ENCODE measurements at places on chromosomes 16 and 17.

DNA sequence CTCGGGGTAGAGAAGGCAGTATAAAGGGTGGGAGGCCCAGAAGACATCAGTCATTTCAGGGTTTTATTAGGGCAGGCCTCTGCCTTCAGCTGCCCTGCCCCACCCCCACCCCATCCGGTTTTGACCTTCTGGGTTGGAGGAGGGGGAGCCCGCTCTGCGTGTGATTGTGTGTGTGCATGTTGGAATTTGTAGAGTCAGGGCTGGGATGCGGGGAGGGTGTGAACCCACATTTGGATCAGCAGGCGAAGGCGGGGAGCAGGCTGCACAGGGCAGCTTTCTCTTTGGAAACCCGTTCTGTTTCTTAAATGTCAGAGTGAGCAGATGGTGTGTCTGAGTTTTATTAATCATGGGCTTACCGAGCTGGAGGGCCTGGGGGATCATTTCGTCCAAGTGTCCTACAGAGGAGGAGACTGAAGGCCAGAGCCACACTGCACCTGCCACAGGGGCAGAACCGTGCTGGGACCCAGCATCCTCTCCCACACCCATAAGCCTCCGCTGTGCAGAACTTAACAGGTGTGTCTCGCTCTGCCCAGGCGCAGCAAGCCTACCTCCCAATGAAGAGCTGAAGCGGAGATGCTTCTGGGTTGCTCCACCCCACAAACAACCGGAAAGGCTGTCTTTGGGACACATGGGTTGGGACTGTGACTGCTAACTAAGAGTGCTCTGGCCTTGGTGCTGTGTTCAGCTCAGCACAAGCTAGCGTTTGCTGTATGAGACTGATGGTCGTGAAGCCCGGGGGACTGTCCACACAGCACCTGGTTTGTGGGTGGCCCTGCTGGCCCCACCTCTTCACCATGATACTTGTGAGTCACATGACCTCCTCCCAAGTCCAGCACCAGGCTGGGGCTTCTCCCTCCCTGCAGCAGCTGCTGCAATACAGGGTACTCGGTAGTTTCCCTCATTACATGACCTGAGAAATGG, 70.9 kb upstream of the GSE1 start:
- no peak for DNase-seq

DNA sequence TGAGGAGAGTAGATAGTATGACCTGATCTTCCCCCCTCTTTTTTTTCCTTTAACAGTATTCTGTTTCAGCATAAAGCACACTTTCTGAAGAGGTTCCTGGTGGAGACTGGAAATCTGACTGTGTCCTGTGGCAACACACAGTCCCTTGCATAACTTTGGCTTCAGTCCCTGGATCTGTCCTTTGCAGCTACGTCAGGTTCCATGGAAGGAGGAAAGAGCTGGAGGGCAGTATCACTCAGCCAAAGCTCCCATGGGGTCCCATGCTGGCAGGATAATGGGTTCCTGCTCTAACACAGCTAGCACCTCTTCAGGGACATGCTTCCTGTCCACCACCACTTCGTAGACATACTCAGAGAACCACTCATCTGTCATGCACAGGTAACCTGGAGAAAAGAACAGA, 13.3 kb upstream of the SLC6A4 start:
- no peak for DNase-seq

- DNase-seq = no peak
Measured at GRCh38 chr17:80365983-80366382, 49.0 kb upstream of the ENDOV start.

GRCh38 chr16:79074951-79075350, 525.6 kb downstream of the MAF start:
- no peak for DNase-seq

DNA sequence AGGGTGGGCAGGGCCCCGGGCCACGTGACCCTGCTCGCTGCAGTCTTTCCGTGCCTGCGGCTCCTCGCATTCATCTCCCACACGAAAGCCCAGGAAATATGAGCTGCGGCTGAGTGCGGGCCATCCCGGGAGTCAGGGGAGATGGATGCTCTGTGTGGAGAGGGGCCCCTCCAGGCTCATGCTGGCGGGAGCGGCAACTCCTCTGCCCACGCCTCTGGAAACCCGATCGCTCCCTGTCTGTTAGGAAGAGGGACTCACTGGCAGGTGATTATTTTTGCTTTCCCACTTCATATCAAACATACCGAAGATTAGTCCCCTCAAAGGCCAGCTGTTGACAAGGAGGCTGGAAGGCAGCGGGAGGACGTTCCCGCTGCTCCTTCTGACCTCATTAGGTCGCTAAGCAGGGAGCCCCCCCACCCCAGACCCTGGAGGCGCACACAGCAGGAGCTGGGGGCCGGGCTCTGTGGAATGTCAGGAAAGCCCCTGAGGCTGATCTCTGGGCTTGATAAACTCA, 228.5 kb downstream of the FOXL1 start:
- no peak for DNase-seq

DNA sequence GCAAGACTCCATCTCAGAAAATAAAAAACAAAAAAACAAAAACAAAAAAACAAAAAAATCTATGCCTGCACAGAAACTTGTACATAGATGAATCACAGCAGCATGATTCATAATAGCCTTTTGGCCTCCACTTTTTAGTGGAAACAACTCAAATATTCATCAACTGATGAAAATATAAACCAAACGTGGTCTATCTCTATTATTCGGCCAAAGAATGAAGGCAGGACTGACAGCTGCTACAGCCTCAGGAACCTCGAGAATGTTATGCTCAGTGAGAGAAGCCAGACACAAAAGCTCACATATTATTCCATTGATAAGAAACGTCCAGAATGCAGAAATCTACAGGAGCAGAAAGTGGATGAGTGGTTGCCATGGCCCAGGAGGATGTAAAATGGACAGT, 19.8 kb downstream of the PPL start:
- DNase-seq = no peak

GRCh38 chr16:6216836-6217235, 1115.8 kb upstream of the RBFOX1 start:
- no peak for DNase-seq

DNA sequence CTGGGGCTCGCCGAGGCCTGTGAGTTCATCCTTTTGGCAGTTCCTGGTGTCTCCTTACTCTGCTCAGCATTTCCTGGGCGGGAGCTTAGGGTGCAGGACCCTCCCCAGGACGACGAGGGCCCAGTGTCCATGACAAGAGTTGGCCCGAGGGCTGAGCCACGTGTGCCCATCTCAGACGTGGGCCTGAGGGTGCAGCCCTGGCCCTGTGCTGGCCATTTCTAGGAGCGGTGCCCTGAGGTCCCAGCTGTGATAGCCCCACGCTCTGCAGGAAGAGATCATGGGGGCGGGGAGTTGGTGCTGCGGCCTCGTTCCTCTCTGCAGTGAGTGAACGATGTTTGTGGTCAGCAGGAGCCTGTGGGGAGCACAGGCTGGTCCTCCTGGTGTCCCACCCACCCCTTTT, 6.0 kb upstream of the MC1R start:
- DNase-seq = no peak

DNA sequence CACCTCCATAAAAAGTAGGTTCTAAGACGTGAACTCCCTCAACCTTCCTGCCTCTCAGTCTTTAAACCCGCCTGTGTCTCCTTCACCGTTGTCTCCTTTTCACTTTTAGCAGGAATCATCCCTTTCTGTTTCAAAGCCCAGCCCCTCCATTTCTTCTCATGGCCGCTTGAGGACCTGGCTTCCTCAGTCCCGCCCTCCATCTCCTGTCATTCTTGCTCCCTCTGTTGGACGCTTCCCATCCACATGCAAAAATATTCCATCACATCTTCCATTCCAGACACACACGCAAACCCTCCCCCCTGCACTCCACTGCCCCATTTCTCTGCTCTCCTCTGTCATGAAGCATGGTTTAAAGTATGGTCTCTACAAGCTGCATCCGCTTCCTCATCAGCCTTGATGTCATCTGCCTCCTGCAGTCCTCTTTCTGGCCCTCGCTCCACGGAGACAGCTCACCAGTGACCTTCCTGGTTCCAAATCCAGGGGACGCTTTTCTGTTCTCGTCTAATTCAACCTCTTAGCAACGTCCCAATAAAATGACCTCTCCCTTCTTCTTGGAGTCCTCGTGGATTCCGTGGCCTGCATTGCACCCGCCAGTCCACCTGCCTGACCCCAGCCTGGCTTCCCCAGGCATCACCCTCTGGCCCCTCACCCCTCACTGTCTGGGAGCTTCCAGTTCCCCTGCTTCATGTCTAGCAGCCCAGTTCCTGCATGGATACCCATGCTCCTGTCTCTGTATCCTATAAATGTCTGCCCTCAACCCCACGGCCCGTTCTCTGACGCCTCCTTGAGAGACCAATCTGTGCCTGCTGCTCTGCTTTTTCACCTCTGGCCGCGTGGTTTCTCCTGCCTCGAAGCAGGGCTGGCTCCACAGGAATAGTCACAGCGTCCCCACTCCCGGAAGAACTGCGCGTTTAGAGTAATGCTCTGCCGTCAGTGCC, 26.2 kb downstream of the ANKRD40 start:
- DNase-seq = no peak

DNA sequence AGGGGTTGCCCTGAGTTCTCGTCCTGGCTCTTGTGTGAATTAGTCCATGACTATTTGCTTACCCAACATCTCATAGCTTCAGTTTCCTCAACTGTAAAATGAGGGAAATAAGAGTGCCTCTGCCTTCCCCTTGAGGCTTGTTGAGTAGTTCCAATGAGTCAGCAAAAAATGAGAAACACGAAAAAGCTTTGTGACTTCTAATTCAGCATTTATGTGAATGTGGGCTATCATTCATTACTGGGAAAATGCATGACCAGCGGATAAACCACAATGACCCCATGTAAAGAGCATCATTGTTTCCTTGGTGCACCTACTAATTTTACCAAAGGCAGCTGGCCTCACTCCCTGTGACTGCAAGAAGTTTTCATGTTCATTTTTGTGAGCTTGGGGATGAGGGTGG, 374.6 kb upstream of the HSBP1 start:
- DNase-seq = no peak

DNA sequence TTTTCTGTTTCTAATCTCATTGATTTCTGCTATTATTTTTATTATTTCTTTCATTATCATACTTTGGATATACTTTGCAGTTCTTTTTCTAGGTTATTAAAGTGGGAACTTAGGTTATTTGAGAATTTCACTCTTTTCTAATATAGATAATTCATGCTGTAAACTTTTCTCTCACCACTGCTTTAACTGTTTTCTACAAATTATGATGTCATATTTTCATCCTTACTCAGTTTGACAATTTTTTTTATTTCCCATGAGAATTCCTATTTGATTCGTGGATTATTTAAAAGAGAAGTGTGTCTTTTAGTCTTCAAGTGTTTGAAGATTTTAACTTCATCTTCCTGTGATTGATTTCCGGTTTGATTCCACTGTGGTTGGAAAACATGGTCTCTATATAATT, 336.8 kb upstream of the SALL1 start:
- DNase-seq = no peak

GRCh38 chr16:64459402-64459801, 662.5 kb downstream of the CDH11 start:
- no peak for DNase-seq

DNA sequence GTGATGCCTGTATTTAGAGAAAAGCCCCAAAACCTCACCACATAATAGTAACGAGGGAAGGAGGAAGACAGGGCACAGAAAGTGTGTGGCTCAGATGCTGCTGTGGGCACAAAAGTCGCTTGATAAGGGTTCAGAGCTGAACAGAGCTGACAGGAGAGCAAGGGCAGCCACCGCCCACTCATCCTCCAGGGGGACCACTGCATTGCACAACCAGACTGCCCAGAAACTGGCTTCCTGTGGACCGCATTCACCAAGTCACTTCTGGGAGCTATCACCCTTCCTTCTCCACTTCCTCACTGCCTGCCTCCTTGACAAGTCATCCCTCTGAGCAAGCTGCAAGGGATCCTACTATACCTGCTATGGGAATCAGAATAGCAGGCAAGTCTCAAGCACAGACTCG, 512.4 kb upstream of the CDH11 start:
- DNase-seq = no peak

DNA sequence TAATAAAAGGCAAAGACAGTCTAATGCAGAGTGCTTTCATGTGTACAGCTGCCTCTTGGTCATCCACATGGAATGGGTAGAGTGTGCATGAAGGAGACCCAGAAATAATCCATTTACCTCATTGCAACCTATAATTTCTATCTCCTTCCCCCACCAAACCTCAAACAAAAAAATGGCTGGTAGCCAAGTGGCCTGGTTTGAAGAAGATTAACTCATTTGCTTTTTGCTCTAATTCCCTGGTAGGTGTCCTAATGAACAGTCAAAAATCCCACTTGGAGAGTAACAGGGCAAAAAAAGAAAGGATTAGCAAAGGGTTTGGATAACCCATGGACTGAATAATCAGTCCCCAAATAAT, 13.0 kb upstream of the LYRM9 start:
- DNase-seq = no peak

DNA sequence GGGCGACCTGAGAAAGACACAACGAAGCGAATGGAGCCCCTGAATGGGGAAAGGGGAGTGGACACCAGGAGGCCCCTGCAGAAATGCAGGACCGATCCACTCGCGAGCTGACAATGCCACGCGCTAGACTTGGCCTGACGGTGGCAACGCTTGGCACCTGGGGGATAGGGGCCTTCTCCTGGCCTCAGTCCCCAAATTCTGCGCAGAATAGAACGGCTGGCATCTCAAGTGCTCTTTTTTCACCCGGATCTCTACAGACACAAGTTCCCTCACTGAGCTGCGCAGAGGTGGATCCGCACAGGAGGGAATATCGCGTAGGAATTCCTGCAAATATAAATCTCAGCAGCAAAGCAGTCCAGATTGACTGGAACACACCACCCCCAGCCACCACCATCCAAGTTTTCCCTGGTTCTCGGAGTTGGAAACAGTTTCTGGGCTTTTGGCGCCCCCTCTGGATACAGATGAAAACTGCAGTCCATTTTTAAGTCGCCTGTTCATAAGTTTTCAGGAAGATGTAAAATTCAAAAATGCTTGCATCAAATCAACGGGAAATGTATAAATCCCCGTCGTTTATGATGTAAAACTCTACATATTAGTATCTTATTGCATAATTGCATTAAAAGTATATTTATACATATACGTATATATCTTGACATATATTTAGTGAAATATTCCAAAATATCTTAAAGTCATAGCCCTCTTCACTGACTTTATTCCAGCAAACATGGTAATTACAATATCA, 2.3 kb upstream of the SOX9 start:
- no peak for DNase-seq

- DNase-seq = no peak
Measured at GRCh38 chr17:39099663-39100286, 51.7 kb downstream of the PLXDC1 start.

DNA sequence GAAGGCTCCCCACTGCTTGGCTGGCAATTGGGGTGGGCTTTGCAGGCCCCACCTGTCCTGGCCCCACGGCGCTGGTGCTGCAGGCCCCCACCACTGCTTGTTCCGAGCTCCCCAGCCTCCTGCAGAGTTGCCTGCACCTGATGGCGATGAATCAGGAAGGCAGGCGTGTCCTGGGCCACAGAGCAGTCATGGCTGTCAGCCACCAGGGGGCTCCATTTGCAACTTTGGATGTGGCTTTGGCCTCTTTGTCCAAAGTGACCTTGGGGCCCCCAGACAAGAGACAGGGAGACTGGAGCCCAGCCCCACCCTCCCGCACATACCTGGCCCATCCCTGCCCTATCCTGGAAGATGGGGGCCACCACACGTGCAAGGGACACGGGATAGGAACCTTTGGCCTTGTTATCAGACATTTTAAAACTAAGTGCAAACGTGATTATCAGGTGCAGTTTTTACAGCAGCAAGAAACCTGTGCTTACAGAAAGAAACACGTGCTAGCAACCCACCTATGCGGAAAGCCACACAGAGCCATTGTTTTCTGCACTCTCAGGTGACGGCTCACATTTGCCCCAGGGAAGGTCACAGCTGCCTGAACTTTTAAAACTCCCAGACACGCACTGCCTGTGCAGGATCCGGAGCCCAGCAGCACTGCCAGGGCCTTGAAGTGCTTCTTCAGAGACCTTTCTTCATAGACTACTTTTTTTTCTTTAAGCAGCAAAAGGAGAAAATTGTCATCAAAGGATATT, at the start of gene DNASE1:
DNASE1 (plus strand) TSS at position 443 of the 743 bp plus-strand sequence. CDS start 683 bp downstream, outside the sequence.
- peak; percentile 50 for DNase-seq
